H1 (cell line): ENCODE measurements at places on chromosomes 12 and 14.

DNA sequence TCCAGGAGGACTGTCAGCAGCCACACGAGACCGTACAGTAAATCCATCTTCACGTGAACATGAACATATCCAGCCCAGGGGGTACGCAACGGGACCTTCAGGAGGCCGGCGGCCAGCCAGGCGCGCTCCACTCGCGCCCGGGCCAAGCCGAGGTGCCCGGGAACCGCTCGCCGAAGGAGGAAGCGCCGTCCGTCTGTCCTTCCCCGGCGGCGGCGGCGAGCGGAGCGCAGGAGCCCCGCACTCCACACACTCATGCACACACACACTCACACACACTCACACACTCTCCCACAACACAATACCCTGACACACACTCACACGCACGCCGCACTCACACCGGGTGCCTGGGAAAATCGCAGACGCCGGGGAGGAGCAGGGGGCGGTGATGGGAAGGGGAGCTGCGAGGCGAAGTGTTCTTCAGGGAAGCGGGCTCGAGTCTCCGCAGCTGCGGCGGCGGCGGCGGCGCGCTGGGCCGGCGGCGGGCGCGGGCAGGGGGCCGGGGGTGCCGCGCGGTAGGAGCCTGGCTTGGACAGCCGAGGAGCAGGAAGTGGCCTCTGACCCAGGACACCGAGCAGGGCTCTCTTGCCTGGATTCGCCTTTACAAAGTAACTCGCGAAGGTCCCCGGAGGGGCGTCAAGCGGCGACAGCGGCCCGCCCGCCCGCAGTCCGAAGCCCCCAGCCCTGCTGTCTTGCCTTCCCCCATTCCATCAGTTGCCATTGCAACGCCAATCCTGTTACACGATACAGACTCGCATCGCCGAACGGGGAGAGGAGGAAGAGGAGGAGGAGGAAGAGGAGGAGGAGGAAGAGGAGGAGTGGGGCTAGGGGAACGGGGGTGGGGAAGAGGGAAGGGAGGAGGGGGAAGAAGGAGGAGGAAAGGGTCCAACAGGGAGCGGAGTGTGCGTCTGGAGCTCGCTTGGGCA, 601 bp downstream of the MDGA2 start:
- no peak for DNase-seq

GRCh38 chr12:115135800-115136211, 451.8 kb upstream of the TBX3 start:
- DNase-seq, result no peak

DNA sequence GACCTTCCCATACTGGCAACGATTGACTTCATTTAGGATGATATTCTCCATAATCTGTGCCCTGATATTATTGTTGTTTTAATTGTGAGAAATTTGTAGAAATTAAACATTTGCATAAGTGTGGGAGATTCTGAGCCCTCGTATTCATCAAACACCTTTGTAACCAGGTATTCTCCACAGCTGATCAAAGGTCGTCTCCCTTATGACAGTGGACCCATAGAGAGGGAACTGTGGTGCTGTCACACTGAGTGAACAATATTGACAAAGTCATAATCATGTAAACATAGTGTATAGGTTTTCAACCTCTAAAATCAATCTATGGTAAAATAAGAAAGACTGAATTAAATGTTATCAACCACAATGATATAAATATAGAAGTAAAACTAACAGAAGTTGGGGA, 14.9 kb upstream of the PLEKHG3 start:
- DNase-seq, result no peak

GRCh38 chr14:50967790-50968189, 23.5 kb upstream of the PYGL start:
- no peak for DNase-seq

- DNase-seq, result no peak
Measured at GRCh38 chr12:103128862-103129501, 171.5 kb downstream of the ASCL1 start.

GRCh38 chr14:75283833-75284563, 5.4 kb downstream of the FOS start:
- no peak for DNase-seq

DNA sequence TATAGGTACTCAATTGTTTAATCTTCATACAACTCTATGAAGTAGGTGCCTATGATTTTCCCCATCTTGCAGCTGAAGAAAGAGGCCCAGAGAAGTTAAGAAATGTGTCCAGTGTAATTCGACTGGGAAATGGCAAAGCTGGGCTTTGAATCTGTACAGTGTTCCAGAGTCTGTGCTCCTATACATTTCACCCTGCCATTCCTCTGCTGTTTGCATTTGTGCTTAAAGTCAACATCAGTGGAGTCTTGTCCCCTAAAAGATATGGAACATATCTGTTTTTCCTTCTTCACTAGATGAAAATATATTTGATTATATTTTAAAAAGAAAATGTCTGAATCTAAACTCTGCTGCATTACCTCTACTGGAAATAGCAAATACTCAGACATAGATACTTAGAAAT, 88.6 kb downstream of the SEC23A start:
- DNase-seq, result no peak

DNA sequence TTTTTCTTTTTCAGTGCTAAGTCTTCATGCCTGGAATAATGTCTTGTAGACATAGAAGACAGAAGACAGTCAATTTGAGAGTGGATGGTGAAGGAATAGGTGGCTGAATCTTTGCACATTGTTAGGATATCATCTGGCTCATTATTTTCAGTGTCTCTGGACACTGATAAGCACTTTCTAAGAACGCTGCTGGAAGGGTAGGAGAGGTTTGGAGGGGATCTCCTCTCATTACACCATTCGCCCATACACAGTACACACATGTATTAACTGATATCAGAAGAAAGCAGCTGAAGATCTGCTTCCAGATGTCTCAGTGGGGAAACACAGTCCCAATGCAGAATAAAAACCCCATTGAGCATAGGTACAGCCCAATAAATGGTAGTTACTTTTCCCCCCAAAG, 461.1 kb upstream of the DCN start:
- DNase-seq, result no peak

DNA sequence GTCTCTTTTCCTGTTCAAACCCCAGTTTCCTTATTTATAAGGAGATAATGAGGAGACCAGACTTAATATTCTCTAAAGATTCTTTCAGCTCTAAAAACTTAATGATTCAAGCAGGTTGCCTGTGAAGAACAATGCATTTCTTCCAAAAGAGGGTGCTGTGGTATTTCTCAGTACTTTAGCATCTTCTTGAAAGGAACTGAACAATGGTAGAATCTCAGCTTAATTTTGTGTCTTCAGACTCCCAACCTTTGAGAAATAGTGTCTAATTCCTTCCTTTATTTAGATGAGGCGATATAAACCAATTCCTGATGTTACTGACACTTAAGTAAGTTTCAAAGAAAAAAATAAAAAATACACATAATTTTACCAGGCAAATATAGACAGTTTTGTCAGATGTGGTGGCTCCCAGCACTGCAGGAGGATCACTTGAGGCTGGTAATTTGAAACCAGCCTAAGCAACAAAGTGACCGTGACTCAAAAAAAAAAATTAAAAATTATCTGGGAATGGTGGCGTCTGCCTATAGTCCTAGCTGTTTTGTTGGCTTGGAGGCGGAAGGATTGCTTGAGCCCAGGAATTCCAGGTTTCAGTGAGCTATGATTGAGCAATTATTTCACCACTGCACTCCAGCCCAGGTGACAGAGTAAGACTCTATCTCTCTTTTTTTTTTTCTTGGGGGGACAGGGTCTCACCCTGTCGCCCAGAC, 76.9 kb upstream of the PSMA6 start:
- DNase-seq, result no peak

DNA sequence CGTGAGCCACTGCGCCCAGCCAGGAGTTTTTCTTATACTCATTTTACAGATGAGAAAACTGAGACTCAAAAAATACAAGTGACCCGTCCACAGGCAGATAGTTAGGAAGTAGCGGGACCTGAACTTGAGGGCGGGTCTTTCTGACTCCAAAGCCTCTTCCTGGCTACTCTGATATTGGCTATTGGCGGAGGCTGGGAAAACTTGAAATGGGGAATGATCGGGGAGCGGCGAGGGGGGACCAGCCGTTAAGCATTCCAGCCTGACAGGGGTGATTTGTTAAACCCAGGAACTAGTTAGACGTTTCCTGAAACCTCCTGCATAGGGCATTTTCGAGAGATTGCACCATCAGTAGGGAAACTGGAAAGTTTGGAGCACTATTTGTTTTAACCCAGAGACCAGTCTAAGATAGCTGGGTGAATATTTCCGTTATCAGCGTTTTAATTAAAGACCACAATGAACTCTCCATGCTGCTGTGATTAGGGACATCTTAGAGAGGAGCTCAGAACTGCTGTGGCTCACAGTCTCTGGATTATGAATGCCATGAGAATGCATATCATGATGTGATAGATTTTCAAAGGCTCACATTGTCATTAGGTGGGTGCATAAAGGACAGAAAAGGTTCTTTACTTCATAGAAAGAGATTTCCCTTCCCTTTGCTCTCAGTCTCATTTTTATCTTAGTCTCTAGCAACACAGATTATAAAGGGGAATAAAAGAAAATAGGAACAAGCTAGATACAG, 2.5 kb downstream of the NR1H4 start:
- DNase-seq, result no peak

DNA sequence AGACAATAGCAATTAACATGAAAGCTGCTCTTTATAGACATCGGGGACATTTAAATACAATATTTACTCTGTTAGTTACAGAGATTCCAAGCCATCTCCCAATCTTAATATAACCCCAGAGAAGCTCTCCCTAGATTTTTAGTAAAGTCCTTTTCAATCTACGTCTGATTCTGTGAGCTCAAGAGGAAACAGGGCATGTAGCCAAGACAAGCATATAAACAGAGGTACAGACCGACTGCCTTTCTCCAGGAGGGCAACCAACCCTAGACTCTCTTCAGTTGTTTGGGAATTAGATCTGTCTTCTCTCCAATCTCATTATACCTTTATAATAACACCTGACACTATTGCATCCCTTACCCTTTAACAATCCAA, 57.4 kb downstream of the TMTC1 start:
- DNase-seq, result no peak

GRCh38 chr12:9740106-9740750, 7.3 kb upstream of the CLECL1 start:
- no peak for DNase-seq

DNA sequence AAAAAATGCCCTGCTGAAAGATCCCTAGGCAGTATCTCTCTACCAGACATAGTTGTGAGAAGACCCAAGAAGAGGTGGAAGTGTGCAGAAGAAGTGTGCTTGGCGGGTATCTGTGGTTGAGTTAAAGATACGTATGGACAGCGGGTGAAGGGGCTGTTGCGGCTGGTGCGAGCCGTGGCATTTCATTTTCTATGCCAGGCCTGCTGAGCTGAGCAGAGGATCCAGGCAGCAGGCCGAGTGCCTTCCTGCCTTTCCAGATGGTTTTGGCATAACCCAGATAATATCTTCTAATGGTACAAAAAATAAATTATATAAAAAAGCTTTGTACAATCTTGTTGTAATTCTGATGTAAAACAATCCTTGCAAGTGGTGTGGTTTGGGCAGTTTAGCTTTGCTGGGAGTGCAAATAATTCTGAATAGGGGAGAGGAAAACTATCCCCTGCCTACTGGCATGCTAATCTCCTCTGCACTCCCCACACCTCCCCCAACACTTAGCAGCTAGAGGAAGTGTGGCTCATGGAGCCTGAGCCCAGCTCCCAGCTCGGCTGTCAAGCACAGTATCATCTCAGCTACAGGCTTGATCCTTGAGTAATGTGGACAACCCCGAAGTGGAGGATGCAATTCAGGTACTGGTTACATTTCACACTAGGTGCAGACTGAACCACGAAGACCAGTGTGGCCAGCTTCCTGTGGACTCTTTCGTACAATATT, 168.9 kb downstream of the VRK1 start:
- no peak for DNase-seq

- DNase-seq, result no peak
Measured at GRCh38 chr12:52162981-52163380, 28.8 kb downstream of the KRT80 start.

- DNase-seq, result no peak
Measured at GRCh38 chr12:2082321-2082720, 29.5 kb downstream of the CACNA1C start.

DNA sequence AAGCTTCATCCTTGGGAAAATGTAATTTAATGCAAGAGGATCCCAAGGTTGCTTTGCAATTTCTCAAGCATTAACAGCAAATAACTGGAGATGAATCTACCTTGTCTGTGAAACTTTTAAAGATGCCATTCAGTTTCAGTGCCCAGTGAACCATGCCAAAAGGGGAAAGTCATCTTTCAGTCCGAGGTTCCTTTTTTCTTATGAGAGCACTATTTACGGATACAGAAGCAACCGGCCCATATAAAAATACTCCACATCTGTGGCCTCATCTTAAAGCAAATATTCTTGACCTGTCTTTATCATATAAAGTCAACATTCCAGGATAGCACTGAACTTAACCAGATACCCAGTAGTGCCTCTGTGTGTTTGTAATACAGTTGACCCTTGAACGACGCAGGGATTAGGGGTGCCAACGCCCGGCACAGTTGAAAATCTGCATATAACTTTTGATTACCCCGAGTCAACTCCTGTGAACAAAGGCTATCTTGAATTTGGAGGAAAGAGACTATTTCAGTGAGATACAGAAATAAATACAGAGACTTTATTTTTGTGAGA, 209.4 kb downstream of the PCNX1 start:
- no peak for DNase-seq

DNA sequence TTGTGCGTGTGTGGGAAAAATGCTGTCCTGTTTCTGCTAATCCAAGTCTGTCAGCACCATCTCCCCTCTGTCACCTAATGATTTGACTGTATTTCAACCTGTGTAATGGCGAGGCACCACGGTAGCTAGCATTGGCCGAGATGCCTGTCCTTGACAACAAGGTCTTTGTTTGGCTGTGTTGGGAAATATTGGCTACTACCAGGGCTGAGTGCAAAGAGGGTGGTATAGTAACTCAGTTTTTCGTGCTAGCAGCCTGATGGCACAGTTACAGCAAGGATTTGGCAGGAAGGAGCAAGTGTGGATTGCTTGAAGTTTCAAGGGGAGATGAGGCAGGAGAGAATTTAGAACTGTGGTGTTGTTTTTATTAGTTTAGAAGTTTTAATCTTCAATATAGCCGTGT, 440.3 kb upstream of the RGS6 start:
- DNase-seq, result no peak

- DNase-seq, result no peak
Measured at GRCh38 chr12:93465841-93466240, 1.5 kb upstream of the MRPL42 start.

GRCh38 chr14:45990252-45990651, 661.3 kb downstream of the RPL10L start:
- DNase-seq, result no peak

GRCh38 chr12:122244565-122245371, 18.9 kb upstream of the DIABLO start:
- no peak for DNase-seq

- no peak for DNase-seq
Measured at GRCh38 chr12:16086462-16086861, 175.3 kb downstream of the DERA start.

GRCh38 chr12:106490264-106490663, 92.5 kb upstream of the RFX4 start:
- DNase-seq, result no peak

- DNase-seq, result no peak
Measured at GRCh38 chr12:27434673-27435565, 11.6 kb upstream of the SMCO2 start.

- no peak for DNase-seq
Measured at GRCh38 chr14:67172056-67172455, 17.2 kb upstream of the GARIN2 start.
